Activated naive CD4-positive, alpha-beta T cell treated with anti-CD3 and anti-CD28 coated beads, Interleukin-2, amount 50 U/mL, for 72 hours (primary cell): ENCODE measurements at places on chromosomes 6 and 20. TPM values are rescaled to one million over a fixed set of nuclear protein-coding genes. Genes with fewer than 3 reads are reported as not detected.

- DNase-seq, result no peak
Measured at GRCh38 chr20:50504231-50504823, 5.9 kb upstream of the PTPN1 start.

- DNase-seq, result no peak
Measured at GRCh38 chr20:38723848-38724625, at the start of gene SLC32A1. TSS of gene SLC32A1 (plus strand) at chr20:38724486. CDS start at chr20:38724725, 239 bp downstream.

Gene SLC29A1
- 37.1 TPM for total RNA-seq

Gene TUBB2B
- total RNA-seq, result 0.43 TPM

- no peak for DNase-seq
Measured at GRCh38 chr6:91094806-91095475, 508.1 kb upstream of the MAP3K7 start.

Gene MYMX
- total RNA-seq, result not detected

Gene C6orf52
- total RNA-seq, result 1.0 TPM

- no peak for DNase-seq
Measured at GRCh38 chr6:119442776-119443184, 93.2 kb upstream of the MAN1A1 start.

Gene IDH3B
- 129 TPM for total RNA-seq

- no peak for DNase-seq
Measured at GRCh38 chr6:19465760-19466159, 371.4 kb upstream of the ID4 start.

GRCh38 chr20:59598625-59599310 lies 5.6 kb upstream of the PHACTR3 start:
- DNase-seq, result no peak

DNA sequence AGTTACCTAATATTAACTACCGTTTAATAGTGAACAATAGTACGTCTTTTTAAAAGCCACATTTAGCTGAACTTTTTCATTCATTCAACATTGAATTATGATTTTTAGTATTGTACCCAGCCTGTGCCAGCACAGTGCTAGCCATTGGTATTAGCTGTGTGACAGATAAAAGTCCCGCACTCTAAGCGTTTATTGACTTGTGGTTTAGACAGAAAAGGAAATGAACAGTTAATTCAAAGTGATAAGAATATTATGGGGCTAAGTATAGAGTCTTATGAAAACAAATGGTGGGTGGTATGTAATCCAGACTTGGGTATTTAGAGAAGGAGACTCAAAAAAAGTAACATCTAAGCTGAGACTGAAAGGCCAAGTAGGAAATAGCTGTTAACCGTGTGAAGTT lies 202.3 kb downstream of the RPS12 start:
- no peak for DNase-seq
